NCI-H510A treated with DMSO at 0.1 percent for 48 hours (cell line): ENCODE measurements at places on chromosomes 13 and 19.

- DNase-seq: peak; percentile 29
These were observed 539.8 kb upstream of the PCDH9 start for GRCh38 chr13:67769987-67770341.

- DNase-seq: no peak
These were observed 81.8 kb downstream of the GGACT start for GRCh38 chr13:100506600-100507422.

DNA sequence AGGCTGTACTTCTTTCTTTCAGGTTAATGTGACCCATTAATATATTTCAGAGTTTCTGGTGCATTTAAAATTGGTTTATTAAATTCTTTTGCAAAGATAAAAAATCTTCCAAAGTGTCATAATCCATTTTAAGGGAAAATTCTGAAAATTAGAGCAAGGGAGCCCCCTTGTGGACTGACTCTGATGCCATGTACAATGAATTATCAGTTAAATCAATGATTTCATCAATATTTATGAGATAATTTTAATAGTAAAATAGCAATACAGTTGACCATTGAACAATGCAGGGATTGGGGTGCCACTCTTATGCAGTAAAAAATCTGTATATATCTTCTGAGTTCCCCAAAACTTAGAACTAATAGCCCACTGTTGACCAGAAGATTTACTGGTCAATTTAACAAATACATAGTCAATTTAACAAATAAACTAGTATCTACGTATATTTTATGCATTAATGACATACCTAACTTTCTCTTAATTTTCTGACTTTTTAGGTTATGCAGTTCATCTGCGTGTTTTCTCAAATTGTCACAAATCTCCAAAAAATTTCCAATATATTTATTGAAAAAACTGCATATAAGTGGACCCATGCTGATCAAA lies 479.1 kb upstream of the MIR17HG start:
- DNase-seq: peak; percentile 33

DNA sequence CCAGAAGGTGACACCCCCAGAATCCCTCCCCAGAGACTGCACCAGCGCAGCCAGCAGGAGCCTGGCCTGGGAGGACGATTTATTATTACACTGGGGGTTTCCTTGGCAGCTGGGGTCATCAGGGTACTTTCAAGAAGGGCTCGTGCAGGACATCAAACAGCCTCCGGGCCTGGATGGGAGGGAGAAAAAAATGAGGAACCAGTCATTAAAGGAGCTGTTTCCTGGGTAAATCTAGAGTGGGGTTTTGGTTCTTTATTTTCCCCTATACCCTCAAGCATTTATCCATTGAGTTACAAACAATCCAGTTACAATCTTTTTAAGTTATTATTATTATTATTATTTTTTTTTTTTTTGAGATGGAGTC lies 3.1 kb downstream of the POLR1G start:
- no peak for DNase-seq
